Spleen (tissue), 13 donors: ENCODE measurements at places on chromosomes 12 and 14.

GRCh38 chr14:20855652-20856291 lies 35.4 kb upstream of the RNASE3 start:
- DNase-seq = peak; percentile 77

DNA sequence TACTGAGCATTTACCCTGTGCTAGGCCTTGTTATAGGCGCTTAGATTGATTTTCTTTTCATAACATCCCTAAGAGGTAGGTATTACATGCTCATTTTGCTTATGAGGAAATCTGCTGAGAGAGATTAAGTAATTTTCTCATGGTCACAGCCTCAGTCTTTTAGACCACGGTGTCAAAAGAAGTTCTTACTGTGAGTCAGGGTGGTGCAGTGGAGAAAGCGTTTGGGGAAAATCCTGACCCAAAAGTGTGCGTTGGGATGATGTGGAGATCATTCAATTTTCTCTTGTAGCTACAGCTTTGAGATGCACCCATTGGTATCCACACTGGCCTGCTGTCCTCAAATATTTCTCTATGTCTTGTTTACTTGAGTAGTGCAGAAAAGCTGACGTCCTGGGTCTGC lies 8.2 kb downstream of the ANG start:
- no peak for DNase-seq

GRCh38 chr14:92546347-92547053 lies 32.9 kb downstream of the RIN3 start:
- no peak for DNase-seq

GRCh38 chr12:2552000-2552756 lies 242.6 kb upstream of the FKBP4 start:
- no peak for DNase-seq

- DNase-seq = no peak
Measured at GRCh38 chr12:52251367-52252051, 18.5 kb downstream of the KRT7 start.

- DNase-seq = no peak
Measured at GRCh38 chr14:90900476-90901083, 84.3 kb upstream of the TTC7B start.

DNA sequence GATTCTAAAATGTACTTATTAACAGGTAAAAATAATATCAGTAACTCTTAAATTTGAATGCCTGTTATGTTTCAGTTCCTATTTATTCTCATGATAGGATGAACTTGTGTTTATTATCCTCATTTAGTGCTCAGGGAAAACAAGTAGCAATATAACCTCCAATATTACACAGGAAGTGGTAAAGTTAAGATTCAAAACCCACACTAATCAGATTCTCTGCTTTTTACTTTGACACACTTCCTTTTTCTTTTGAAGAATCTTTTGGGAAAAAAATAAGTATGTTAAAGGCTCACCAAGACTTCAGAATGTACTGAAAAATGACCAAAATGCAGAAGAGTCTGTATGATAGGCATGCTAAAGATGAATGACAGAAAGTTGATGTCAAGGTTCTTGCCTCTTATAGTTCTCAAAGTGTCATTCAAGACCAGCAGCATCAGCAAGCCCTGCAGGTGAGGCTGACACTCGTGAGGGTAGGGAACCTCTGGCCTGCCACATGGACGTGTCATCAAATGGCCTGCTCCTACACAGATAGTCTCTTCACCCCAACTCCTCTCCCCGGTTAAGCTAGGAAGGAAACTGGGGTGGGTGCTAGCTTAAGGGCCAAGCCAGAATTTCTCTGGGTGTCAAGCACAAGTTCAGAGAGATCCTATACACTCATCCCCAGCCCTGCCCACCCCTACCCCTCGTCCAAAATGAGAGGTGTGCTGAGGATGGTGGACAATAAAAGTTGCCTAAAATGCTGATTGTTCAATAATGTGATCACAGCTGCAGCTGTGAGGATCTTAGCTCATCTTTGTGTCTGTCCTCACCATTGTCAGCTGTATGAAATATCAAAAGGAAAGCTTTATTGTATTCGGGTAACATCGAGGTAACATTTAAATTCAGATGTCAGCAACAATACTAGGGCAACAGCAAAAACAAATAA lies 6.3 kb downstream of the TBPL2 start:
- peak; percentile 54 for DNase-seq

DNA sequence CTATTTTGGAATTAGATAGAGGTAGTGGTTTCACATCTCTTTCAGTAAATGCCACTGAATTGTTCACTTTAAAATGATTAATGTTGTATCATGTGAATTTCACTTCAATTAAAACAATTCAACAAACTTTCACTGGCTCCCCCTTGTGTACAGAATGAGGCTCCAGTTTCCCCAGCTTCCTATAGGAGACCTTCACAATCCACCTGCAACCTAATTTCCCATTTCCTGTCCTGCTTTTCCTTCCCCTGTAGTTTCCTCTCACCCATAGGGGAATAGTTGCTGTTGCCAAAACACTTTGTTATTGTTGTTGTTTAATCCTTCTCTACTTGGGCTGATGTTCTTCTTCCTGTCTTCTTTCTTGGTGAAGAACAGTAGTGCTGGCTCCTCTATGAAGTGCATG lies 59.8 kb downstream of the NPAS3 start:
- no peak for DNase-seq

DNA sequence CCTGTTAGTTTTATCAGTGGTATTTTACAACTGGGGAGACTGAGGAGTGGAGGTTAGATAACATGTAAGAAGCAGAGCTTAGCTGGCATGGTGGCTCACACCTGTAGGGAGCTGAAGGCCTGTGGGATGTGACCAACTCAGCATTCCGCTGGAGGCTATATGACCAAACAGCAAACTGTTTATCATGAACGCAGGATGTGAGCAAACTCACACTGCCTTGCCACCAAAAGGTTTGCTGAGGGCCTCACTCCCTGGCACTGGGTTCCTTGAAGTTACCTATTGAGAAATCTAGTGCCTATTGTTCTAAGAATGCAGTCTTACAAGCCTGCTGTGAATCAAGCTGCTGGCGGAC lies 23.4 kb downstream of the JKAMP start:
- DNase-seq = no peak
